Gastrocnemius medialis (tissue), 4 donors: ENCODE measurements at places on chromosomes 4 and X. TPM values are rescaled to one million over a fixed set of nuclear protein-coding genes. Genes with fewer than 3 reads are reported as not detected.

DNA sequence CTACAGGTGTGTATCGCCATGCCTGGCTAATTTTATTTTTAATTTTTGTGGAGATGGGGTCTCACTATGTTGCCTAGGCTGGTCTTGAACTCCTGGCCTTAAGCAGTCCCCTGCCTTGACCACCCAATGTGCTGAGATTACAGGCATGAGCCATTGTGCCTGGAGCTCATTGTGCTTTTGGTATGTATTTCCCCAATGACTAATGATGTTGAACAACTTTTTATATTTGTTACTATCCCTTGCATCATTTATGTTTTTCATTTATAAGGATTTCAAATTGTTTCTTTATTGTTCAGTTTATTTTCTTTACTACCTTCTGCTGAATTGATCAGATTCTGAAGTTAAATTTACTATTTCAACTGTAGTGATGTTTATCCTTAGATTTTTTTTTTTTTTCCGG lies 199.7 kb downstream of the CEP135 start:
- no peaks in the 10 kb centered on the region for H3K36me3 ChIP-seq
- H3K27ac ChIP-seq, result no peak overlapping the region
- DNase-seq, result no peak
- H3K27me3 ChIP-seq, result no peaks in the 10 kb centered on the region
- no peaks in the 10 kb centered on the region for H3K4me1 ChIP-seq

DNA sequence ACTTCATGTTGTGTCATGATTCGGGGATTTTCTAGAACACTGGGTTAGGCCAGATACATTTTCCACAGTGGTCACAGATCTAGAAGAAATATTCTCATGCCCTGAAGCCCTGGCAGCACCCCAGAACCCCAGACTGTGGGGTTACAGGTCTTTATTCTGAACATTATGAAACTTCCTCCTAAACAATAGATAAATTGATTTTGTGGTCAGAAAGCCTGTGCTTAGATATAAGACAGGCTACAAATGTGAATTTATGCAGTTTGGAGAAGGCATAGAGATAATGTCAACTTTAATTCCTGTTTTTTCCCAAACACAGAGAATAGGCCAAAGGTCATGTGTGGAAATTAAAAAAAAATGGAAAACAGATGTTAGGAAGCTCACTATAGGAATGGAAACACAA lies 492.9 kb downstream of the SPRY1 start:
- H3K36me3 ChIP-seq, result no peaks in the 10 kb centered on the region
- no peaks in the 10 kb centered on the region for H3K27me3 ChIP-seq
- no peak overlapping the region for H3K4me3 ChIP-seq
- DNase-seq, result no peak

GRCh38 chr4:7941111-7941964 lies 1.7 kb upstream of the AFAP1 start:
- H3K27ac ChIP-seq, result no peak overlapping the region
- peak; percentile 9 for DNase-seq
- H3K36me3 ChIP-seq, result no peaks in the 10 kb centered on the region
- peaks cover 19% of the 10 kb centered on the region for H3K27me3 ChIP-seq
- no peak overlapping the region for H3K4me3 ChIP-seq

- DNase-seq, result no peak
- no peak overlapping the region for H3K4me3 ChIP-seq
- H3K27me3 ChIP-seq, result no peaks in the 10 kb centered on the region
- H3K4me1 ChIP-seq, result no peaks in the 10 kb centered on the region
Observed at GRCh38 chr4:16508968-16509367, 282.7 kb upstream of the TAPT1 start.

DNA sequence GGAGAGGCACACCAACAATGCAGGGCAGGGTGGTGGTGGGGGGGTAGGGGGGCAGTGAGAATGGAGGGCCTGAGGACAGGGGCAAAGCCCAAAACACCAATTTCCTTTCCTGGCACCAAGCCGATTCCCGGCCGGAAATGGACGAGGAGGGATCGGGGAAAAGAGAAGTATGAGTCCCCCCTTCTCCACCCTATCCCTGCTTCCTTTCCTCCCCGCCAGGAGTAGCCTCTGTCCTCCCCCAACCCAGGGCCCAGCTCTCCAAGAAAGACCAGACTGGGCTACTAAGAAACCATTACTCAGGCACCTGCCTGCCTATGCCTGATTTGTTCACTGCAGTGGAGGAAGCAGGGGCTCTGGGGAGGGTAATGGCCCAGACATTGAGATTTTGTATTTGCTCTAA lies 402 bp downstream of the CCDC120 start:
- no peaks in the 10 kb centered on the region for H3K36me3 ChIP-seq
- no peak for DNase-seq
- H3K4me3 ChIP-seq, result no peak overlapping the region
- H3K27ac ChIP-seq, result no peak overlapping the region
- no peaks in the 10 kb centered on the region for H3K4me1 ChIP-seq
- H3K27me3 ChIP-seq, result no peaks in the 10 kb centered on the region

The NMU gene
- total RNA-seq, result not detected
